ENCODE measurements at places on chromosomes 4 and X.

DNA sequence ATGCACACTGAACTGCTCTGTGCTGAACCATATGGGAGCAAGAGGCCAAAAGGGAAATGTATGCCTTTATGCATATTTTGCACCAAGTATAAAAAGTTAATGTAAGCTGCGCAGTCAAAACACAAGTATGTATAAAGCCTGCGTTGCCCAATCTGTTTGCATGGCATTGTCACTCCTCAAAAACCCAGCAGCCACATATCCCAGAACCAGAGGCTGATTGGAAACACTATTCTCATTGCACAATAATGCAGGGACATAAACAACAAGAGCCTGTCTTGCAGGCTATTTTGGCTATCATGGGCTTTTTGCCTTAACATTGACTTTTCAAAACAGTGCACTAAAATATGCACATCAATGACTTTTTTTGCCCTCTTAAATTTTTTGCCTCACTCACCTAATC, 5.1 kb upstream of the ASB9 start:
- DNase-seq, result no peak

DNA sequence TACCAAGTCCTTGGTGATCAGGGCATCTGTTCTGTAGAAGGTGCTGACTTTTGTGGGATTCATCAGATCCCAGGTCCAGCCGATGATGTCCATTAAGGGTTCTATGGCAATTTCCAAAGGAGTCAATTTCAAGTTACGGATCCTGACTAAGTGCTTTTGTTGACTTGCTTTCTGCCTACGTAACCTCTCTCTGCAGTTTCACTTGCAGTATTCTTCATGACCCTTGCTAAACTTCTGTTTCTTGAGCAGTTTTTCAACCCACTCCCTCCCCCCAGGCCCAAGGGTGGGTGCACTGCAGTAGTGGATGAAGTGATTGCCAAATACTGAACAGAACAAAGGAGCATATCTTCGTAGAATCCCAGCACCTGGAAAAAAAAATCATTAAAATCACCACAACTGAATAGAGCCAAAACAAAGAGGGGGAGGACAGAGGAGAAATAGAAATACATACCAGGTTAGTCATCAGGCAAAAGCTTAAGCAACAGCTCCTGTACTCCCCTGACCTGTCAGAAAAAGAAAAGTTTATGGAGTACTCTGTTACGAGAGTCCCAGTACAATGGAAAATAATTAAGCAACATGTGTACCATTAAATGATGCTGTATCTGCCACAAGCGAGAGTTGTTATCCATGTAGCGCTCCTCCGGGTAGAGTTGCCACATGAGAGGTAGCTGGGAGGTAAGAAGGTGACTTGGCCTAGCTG, 5.8 kb downstream of the CMC4 start:
- no peak for DNase-seq

DNA sequence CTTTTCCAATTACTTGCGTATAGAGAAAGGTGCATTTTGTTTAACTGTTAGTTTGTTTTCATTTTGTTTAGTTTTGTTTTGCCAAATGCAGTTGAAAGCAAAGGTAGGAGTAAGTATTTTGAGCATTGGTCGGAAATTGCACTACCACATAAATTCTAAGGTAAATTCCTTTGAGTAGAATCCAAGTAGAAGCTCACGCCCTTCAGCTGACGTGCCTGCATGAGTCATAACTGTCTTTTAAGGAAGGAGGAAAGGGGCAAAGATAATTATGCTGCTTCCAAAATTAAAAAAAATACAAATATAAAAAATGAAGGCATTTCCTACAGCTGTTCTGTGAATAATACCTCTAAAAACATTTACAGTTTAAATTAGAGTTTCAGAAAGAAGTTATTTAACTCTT, 110.2 kb upstream of the MYOZ2 start:
- DNase-seq, result no peak

DNA sequence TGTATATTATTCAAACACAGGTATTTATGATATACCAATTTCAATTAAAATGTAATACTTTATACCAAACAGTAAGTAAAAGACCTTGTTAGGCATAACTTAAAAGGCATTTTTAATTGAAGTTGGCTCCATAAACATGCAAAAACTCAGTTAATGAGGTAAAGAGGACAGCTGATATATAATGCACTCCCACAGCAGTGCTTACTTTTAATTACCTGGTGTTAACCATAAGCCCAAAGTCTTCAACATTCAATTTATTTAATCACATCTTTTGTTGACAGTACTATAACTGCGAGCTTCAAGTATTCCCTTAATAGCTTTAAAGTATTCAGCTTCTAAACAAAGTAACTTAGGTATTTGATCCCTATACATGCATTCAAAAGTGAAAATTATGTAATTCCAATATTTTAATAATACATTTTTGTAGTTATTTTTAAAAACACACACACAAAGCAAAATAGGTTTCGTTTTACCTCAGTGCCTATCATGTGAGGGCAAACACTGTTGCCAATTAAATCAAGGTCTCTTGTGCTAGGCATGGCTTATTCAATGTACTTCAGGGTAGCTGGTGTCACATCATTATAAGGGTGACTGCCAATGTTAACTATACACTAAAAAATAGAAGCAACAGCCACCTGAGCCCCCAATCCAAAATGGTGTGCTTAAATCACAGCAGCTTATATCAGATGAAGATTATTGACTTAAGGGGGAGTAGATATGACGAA, 197.1 kb downstream of the LRBA start:
- no peak for DNase-seq

DNA sequence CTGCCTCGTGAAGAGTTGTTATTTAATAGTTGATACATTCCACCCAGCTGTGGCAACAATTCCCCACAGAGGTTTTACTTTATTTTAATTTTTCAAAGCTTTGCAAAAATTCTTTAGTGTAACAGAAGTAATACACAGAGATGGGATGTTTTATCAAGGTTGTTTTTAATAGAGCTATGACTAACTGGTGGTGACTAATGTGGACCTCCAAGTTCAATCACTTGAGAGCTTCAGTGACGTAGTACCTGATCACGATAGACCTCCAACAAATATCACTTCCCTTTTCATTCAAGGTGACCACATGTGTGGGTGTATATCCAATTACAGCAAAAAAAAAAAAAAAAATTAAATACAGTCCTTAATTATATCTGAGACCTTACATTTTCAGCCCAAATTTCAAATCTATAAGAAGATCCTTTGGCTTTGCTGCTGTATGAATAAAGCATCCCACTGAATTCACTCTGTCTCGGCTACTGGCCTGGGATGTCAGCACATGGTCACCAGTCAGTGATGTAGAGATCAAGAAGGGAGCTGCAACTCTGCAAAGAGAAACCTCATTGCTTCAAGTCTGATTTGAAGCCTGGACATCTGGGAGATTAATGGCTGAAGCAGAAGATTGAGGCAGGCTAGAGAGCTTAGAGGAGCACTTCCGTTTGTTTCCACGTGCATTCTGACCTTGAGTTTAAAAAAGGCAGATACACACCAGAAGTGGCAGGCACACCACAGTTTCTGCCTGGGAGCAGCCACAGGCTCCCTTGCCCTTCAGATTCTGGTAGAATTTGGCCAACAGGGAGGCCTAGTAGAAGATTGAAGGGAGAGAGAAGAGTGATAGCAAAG, 345.9 kb upstream of the NOCT start:
- peak; percentile 62 for DNase-seq

GRCh38 chr4:9877123-9877522, 95.7 kb downstream of the DRD5 start:
- DNase-seq, result no peak

GRCh38 chrX:9825966-9826365, 39.7 kb downstream of the SHROOM2 start:
- DNase-seq, result no peak

DNA sequence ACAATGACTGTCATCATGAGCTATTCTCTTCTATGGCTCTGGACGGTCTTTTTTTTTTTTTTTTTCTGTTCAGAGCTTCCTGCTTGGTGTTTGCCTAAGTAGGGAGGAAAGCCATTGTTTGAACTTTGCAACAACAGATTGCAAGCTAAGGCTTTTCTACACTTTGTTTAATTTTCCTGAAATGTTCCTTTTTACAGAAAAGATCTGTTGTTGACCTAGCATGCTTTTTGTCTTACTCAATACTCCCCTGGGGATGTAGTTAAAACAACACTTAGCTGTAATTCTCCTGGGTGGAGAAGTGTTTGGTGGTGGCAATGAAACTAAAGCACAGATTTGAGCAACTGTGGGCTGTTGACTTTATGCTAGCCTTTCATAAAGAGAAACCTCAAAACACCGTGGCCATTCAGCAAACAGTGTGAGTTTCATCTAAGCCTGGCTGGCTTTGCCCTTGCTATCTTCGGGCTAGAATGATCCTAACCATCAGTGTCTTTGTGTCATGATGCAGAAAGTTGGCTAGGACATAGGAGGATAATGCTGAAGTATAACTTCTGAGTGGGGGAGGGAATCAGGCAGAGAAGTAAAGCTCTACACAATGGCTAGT, 110.5 kb downstream of the ANXA3 start:
- DNase-seq, result no peak

GRCh38 chr4:128600996-128601871, 208.3 kb upstream of the JADE1 start:
- peak; percentile 65 for DNase-seq

- no peak for DNase-seq
Observed at GRCh38 chr4:127772769-127773671, 9.1 kb upstream of the HSPA4L start.

DNA sequence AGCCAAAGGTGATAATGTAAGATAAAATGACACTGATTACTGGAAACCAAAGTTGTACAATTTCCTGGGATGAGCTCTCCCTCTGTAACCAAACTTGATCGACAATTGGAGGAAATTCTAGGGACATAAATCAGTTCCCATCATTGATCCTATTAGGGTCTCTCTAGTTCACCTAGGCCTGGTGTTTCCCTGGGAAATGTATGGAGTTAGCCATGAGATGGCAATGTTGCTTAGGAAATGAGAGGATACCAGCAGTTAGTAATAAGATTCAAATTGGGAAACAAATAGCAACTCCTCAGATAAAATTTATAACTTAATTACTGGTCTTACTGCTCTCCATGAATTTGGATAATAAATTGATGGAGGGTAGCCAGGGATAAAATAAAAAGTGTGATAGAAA, 52.2 kb downstream of the SPATA18 start:
- DNase-seq, result no peak

- no peak for DNase-seq
Observed at GRCh38 chr4:122673252-122673651, 52.4 kb upstream of the IL21 start.

DNA sequence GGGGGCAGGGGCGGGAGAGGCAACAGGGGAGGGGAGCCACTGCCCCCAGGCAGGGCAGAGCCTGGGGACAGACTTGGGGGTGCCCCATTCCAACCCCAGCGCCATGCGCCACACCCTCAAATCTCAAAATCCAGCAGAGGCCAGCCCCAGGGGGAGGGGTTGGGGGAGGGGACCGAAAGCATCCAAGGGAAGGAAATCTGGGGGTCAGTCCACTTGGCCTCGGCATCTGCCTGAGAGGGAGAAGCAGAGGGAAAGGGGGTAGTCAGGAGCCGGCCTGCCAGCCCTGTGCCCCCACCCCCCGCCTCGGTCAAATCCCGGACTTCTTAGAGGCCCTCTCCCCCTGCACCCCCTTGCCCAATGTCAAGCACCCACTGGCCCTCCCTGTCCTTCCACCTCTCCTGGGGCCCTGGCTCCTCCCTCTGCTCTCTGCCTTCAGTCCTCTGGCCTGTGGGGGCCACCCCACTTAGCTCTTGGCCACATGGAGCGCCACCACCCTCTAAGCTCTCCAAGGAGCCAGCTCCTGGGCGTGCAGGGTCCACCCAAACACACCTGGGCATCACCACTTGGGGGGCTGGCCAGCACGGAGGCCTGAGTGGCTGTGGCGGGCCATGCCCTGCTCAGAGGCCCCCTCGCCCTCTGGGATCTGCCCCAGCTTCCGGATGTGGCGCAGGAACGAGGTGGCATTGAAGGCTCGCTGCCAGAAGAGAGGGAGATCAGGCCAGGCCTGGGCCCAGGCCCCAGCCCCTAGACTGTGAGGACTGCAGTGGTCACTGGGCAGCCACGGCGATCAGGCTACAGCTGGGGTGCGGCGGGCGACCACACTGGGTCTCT, 3.5 kb downstream of the PNCK start:
- DNase-seq, result no peak

GRCh38 chr4:115042496-115042895, 70.9 kb downstream of the NDST4 start:
- no peak for DNase-seq

GRCh38 chrX:152601848-152602616, 35.7 kb upstream of the GABRQ start:
- peak; percentile 33 for DNase-seq

GRCh38 chr4:5079581-5079980, 28.3 kb downstream of the STK32B start:
- no peak for DNase-seq

- DNase-seq, result no peak
Observed at GRCh38 chr4:40812856-40813255, 63.1 kb downstream of the NSUN7 start.

DNA sequence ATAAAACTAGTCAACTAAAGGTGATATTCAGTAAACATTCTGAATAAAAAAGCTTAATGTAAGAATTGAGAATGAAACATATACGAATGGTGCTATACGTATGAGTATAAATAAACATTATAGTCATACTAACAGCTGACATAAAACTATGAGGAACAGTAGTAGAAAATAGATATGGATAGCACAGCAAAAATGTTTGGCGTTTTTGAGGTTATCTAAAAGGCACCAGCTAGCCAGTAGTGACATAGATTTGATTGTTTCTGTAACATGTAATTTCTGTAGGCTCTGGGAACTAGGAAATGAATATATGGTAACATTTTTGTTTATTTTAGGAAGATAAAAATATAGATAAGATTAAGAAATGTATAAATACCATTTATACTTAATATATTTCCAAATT, 69.3 kb downstream of the SNX25 start:
- DNase-seq, result no peak

DNA sequence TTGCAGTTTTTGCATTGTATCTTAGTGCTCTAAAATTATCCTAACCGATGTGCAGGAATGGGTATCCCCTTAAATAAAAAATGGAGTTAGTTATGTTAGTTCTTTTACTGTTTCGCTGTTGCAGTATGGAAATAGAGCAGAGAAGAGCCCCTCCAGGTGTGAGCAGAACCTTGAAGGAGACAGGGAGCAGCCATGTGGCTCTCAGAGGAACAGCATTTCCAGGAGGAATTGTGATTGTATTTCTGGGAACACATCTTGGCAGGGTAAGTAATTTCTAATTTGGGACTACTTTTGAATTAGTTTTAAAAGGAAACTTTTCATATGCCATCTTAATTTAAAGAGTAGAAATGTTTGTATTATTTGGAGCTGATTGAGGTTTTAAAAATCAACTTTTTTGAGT, 5.3 kb upstream of the CCDC158 start:
- no peak for DNase-seq

DNA sequence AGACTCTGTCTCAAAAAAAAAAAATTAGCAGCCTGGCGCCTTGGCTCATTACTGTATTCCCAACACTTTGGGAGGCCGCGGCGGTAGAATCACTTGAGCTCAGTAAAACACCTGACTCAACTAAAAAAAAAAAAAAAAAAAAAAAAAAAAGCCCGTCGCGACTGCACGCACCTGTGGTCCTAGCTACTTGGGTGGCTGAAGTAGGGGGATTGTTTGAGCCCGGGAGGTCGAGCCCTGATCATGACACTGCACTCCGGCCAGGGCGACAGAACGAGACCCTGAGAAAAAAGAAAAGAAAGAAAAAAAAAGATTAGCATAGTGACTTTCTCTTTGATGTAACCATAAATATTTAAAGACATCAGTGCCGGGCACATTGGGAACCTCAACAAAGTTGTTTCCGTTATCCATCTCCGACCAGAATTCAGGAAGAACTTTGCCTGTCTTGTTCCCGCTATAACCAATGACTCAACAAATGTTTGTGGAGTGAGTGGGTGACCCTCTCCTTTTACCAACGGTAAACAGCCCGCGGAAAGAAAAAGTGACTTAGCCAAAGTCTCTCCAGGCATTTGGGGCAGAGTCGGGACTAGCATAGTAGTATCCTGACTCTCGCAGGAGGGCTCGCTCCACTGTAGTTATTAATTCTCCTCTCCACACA, 553 bp upstream of the MED28 start:
- no peak for DNase-seq

Data from HS-27A (cell line).